Activated B cell treated with CpG ODN at 0.5 μM for 24 hours (primary cell): ENCODE measurements at places on chromosomes 12 and 14. TPM values are rescaled to one million over a fixed set of nuclear protein-coding genes. Genes with fewer than 3 reads are reported as not detected.

CD163 gene
- total RNA-seq: 0.07 and 0.80 TPM in 2 replicates

- no peaks in the 10 kb centered on the region for H3K36me3 ChIP-seq
- H3K4me1 ChIP-seq: no peaks in the 10 kb centered on the region
- peaks cover 5% of the 10 kb centered on the region for H3K27me3 ChIP-seq
- peak; percentile 6 for DNase-seq
These were observed 80.4 kb upstream of the DIO3 start for GRCh38 chr14:101480747-101481530.

FOXN3 gene
- total RNA-seq: 88.2 and 106 TPM in 2 replicates

- H3K27me3 ChIP-seq: no peaks in the 10 kb centered on the region
- H3K27ac ChIP-seq: no peak overlapping the region
- no peak for DNase-seq
These were observed 129.0 kb upstream of the MED13L start for GRCh38 chr12:116406529-116406928.

MGST1 gene
- total RNA-seq: not detected in 2 replicates

- no peak for DNase-seq
- H3K36me3 ChIP-seq: no peaks in the 10 kb centered on the region
- no peaks in the 10 kb centered on the region for H3K27me3 ChIP-seq
- peak overlapping the region; percentile 80 for H3K4me3 ChIP-seq
- peak overlapping the region; percentile 89 for H3K27ac ChIP-seq
These were observed 466.5 kb upstream of the SOX5 start for GRCh38 chr12:24415934-24416333.

- DNase-seq: no peak
- H3K27me3 ChIP-seq: no peaks in the 10 kb centered on the region
- H3K36me3 ChIP-seq: no peaks in the 10 kb centered on the region
- H3K27ac ChIP-seq: no peak overlapping the region
These were observed 274.9 kb upstream of the RTL1 start for GRCh38 chr14:101178184-101179072.

KRT72 gene
- not detected in 2 replicates for total RNA-seq

PMCH gene
- total RNA-seq: not detected in 2 replicates

SEC23A gene
- 38.3 and 39.4 TPM in 2 replicates for total RNA-seq

TULP3 gene
- 7.0 and 7.3 TPM in 2 replicates for total RNA-seq

DNA sequence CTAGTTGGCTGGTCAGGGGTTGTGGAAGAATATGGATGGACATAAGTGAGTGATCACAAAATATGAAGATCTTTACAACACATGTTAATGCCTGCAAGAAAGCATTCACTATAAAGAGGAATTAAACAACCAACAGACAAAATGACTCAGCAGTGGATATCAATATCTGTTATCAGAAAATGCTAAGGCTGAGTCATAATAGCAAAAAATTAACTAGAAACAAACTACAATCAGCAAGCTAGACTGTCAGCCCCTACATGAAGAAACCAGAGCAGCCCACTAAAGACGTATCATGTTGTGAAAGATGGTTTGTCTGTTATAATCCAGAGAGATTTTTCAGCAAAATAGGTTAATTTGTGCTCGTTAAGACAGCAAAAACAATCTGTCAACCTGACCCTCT, 472.9 kb downstream of the NELL2 start:
- H3K4me3 ChIP-seq: no peak overlapping the region
- DNase-seq: no peak
- no peaks in the 10 kb centered on the region for H3K4me1 ChIP-seq
- H3K27me3 ChIP-seq: peaks cover 2% of the 10 kb centered on the region
- H3K36me3 ChIP-seq: no peaks in the 10 kb centered on the region
- no peak overlapping the region for H3K27ac ChIP-seq

LAG3 gene
- 0.12 TPM in 1 of 2 replicates, not detected in the other for total RNA-seq

DNA sequence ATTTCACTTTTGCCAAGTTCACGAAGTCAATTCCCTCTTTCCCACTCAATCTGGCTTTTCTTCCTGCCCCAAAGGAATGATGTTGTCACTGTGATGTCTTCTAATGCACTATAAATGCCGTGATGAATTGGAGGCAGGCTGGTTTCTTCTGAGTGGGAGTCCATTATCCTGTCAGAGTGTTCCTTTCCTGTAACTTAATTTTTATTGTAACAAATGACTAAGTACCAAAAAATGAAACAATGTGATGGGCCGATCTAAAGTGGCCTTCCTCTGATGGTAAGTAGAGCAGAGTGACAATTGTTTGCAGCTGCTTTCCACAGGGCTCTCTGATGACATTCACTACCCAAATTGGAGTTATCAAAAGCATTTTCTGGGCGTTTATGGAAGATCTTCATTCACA, 22.2 kb downstream of the TMEM30B start:
- H3K27ac ChIP-seq: no peak overlapping the region
- H3K36me3 ChIP-seq: no peaks in the 10 kb centered on the region
- peaks cover 21% of the 10 kb centered on the region for H3K27me3 ChIP-seq
- DNase-seq: no peak
- H3K4me3 ChIP-seq: no peak overlapping the region
- H3K4me1 ChIP-seq: no peaks in the 10 kb centered on the region
